ENCODE measurements at places on chromosomes 3 and 15.

- no peak for DNase-seq
These were observed 233.3 kb downstream of the TIGIT start for GRCh38 chr3:114527036-114527644.

DNA sequence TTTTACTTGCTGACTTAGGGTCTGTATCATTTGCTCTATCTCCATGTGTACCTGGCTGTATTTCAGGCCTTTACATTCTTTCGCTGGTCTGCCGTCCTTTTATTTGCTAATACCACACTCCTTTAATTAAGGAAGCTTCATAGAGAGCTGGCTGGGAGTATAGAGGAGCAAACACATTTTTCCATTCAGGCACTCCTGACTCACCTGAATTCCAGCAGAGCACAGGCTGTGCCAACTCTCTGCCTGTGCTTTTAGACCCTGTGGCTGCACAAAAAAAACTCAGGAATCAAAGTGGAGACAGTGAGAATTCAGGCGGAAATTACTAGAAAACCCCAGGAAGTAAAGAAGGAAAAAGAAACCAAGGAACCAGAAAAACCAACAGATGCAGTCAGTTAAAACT is 29.0 kb upstream of the ATP10A start:
- DNase-seq = no peak

GRCh38 chr15:49308686-49309085 is 114.4 kb upstream of the FGF7 start:
- no peak for DNase-seq

DNA sequence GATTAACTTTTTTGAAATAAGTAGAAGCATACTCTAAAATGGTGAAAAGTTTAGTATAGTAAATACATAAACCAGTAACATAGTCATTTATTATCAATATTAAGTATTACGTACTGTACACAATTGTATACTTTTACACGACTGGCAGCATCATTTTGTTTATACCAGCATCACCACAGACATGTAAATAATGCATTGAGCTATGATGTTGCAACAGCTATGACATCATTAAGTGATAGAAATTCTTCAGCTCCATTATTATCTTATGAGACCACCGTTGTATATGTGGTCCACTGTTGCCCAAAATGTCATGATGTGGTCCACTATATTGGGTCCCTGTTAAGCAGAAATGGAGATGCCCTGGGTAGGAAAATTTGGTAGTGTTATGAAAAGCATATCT is 51.3 kb downstream of the DRD3 start:
- DNase-seq = no peak

GRCh38 chr15:39781147-39781966 is 1.3 kb downstream of the FSIP1 start:
- DNase-seq = no peak

DNA sequence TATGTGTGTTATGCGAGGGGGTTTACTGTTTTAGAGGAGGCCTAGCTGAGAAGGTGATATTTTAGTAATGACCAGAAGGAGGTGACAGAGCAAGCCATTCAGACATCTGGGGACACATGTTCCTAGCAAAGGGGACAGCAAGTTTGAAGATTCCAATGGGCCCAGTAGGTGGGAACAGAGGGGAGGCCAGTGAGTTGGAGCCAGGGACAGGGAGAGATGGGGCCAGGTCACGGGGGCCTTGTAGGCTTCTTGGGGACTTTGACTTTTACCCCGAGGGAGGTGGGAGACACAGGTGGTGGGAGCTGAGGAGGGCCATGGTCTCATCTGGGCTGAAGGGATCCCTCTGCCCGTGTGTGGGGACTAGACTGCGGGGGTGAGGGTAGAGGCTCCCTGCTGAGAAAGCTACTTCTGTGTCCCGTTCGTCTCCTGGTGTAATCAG is 72.5 kb downstream of the MGLL start:
- DNase-seq = no peak

- DNase-seq = no peak
These were observed 48.5 kb upstream of the TNIK start for GRCh38 chr3:171508676-171509075.

DNA sequence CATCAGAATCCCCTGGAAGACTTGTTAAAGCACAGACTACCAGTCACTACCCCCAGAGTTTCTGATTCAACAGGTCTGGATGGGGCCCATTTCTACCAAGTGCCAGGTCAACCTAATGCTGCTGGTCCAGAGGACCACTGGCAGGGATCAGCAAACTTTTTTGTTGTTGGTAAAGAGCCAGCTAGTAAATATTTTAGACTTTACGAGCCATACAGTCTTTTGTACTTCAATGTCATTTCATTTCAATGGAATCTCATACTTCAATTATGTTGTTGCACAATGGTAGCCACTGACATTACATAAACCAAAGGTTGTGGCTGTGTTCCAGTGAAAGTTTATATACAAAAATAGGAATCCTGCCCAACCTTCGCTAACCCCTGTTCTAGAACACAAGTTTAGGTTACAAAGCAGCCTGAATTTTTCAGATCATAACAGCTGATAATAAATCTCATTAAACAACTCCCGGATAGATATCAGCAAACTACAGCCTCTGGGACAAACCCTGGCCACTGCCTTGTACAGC is 28.7 kb downstream of the ULK4 start:
- DNase-seq = no peak

DNA sequence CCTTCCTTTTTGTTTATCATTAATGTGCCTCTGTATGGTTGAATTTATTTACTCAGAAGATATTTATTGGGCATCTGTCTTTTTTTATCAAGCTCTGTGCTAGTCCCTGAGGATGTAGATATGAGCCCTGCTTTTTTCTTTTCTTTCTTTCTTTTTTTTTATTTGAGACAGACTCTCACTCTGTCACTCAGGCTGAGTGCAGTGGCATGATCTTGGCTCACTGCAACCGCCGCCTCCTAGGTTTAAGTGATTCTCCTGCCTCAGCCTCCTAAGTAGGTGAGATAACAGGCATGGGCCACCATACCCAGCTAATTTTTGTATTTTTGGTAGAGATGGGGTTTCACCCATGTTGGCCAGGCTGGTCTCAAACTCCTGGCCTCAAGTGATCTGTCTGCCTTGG is 58.5 kb downstream of the MBNL1 start:
- no peak for DNase-seq

DNA sequence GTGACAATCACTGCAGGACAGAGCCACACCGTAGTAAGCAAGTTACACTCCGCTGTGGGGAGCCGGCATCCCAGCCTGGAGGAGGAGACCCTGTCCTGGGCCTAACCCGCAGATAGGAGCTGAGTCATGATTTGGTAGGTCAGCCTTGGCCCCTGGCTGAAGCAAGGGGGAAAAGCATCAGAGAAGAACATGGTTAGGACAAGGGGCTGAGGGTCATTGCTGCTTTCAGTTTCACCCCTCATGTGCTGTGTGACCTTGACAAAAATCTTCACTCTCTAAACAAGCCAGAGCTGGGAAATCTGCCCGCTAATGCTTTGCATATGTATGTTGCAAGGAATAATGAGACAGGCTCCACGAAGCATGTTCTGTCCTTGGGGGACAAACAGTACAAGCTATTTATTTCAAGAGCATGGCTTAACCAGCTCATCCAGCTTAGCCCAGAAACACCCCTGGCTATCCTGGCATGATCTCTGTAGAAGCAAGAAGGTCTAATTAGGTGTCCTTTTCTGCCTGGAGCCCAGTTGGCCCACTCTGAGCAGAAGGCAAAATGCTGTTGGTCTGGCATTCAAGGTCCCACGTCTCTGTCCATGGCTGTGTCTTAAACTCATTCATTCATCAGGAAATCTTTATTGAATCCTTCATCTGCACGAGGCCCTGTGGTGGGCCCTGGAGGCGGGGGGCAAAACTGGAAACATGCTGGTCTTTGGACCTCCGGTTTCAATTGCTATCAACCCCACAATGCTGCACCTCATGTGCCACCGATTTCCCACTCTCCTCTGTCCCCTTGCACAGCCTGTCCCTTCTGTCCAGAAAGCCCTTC is 221.3 kb upstream of the LYSMD4 start:
- no peak for DNase-seq

GRCh38 chr3:149605902-149606301 is 51.9 kb downstream of the WWTR1 start:
- DNase-seq = no peak

- no peak for DNase-seq
These were observed 180.1 kb upstream of the BCL6 start for GRCh38 chr3:187925326-187925725.

DNA sequence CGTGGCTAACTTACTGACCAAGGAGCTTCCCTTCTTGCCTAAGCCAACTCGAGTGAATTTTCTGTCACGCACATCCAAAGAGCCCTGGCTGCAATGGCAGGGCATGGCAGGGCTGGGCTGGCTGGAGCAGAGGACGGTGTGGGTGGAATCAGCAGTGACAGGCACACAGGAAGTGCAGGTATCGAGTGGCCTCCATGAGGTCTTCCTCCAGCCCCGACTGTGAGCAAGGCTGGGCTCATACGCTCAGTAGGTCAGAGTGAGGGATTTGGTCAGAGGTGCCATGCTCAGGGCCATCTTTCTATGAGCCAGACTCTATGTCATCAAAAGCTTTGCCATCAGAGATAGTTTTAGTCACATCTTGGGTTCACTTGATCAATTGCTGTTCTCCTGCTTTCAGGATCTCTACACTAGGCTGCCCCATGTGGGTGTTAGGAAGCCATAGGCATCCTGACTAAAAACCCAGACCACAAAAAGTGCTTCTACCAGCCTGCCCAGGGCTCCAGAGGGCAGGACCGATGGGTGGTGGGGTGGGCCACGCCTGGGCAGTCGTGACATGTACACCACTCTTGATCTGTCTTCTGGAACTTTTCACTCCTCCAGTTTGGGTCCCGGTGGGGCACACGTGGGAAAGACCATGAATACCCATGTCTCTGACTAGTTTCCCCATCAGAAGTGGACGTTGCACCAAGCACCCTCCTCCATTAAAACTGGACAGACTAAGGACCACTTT is 22.6 kb upstream of the COMMD4 start:
- DNase-seq = no peak

DNA sequence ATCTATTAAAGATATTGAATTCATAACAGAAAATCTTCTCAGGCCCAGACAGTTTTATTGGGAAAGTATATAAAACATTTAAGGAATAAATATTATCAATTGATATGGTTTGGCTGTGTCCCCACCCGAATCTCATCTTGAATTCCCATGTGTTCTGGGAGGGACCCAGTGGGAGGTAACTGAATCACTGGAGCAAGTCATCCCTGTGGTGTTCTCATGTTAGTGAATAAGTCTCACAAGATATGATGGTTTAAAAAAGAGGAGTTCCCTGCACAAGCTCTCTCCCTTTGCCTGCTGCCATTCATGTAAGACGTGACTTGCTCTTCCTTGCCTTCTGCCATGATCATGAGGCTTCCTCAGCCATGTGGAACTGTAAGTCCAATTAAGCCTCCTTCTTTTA is 160.5 kb downstream of the ANO10 start:
- no peak for DNase-seq

DNA sequence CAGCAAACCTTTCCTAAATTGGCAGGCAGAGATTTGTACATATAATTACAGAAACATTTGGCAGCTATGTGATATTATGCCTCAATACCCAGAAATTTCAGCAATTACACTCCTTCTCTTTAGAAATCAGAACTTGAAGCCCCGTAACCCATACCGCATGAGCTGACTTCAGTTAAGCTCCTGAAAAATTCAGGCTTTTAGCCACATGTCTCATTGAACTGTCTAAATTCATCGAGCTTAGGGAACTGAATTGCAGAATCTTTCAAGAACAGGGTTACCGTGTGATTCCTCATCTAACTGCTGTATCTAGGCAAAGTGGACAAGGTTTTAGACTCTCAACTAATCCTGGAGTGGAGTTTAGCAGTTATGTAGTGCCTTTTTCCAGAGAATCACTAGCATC is 333.0 kb downstream of the EPHA3 start:
- DNase-seq = no peak
